ENCODE measurements at places on chromosomes 2 and 18. TPM values are rescaled to one million over a fixed set of nuclear protein-coding genes. Genes with fewer than 3 reads are reported as not detected.
A peak's percentile ranks its signal among the peaks of the same experiment; 100 is the strongest.

GRCh38 chr18:25230658-25231326 is 121.2 kb downstream of the ZNF521 start:
- peak; percentile 67 for ATAC-seq

- no peak for ATAC-seq
Measured at GRCh38 chr2:42906111-42906556, 113.8 kb upstream of the HAAO start.

DNA sequence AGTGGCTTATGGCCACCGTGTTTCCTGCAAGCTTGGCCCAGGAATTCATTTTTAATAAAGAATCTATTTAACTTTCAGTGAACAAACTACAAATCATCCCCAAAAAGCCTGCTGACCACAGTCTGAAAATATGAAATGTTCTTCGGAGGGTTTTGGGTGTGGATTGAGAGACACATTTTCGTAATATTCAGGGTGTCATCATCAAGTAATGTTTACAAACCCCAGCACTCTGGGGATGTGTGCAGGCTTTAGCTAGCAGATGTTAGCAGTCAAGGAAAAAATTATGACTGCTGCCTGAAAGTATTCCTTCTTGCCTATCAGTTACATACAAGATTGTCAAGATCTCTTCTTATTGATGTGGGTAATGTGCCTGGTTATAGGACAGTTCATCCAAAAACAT is 143.9 kb upstream of the FN1 start:
- no peak for ATAC-seq

GRCh38 chr2:217325816-217326215 is 466.0 kb upstream of the TNP1 start:
- no peak for ATAC-seq

- no peak for ATAC-seq
Measured at GRCh38 chr2:30765876-30766470, 41.3 kb downstream of the CAPN13 start.

DNA sequence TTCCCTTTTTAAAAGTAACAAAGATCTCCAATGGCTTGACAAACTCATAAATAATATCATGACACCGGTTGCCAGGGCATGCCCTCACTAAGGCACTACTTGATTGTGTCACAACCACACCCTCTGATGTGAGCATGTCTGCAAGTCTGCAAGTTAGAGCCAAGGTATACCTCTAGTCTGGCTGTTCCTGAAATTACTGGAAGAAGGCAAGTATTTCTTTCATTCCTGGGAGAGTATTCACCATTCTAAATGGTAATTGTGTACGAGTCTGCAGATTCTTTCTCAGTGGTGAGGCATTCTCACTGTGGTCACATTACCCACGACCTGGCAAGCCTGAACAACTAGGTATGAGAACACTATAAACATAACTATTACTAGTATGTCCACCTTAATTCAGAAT is 25.7 kb upstream of the RNU4ATAC start:
- peak; percentile 97 for ATAC-seq

DNA sequence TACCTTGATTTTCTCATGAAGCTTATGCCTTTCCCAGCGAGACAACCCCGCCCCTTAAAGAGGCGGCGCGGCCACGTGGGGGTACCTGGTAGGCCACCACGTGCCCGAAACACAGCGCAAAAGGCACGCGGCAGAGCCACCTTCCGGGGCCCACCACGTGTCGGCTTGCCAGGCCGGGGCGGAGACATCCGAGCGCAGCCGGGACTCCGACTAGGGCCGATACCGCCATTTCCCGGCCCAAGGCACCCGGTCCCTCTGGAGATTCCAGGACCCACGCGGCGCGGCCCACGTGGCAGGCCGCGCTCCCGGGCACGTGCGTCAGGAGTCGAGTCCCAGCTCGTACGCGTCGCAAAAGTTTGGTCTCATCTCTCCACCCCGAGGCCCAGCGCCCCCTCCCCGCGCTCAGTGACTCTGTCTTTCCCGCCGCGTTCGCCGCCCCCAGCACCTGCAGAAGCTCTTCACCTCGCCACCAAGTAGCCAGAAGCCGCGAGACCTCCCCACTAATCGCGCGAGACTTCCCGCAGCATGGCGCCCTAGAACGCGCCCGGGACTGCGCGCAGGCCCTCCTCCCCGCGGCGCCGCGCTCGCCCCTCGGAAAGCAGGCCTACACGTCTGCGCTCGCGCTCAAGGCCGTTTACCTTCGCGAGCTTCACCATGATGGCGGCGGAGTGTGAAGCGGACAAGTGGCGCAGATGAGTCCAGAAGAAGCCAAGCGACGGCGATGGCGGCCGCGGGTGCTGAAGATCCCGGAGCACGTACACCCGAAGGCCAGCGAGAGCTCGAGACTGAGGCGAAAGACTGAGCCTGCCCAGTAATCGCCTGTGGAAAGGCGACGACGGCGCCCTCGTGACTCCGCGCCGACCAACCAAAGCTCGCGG is at the start of gene NCL:
Gene NCL (minus strand): TSS at position 787 of the 878 bp plus-strand sequence. CDS start 131 bp downstream, at position 656.
- ATAC-seq = peak; percentile 72

- ATAC-seq = no peak
Measured at GRCh38 chr2:69168950-69169654, 156.1 kb downstream of the ANTXR1 start.

DNA sequence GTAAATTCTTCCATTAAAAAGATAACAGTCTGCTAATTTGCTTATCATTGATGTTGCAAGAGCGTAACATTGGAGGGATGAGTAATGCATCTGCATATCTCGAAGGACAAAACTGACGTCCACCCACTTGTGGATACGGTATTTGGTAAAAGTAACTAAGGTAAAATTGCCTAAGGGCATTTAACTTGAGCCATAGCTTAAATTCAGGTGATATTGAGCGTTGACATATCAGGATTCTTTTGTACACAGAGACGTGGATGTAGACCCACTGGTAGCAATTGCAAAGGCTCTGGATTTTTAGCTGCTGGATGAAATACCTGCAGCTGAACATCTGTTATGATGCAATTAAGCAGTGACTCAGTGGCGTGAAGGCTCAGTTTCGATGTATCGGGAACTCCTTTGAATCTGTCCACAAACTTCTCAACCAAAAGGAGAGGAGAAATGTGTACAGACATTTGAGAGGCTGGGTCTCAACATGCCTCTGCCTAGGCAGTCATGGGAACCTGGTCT is 119.3 kb downstream of the SPTBN1 start:
- ATAC-seq = peak; percentile 81

The GPR45 gene
- not detected for total RNA-seq

DNA sequence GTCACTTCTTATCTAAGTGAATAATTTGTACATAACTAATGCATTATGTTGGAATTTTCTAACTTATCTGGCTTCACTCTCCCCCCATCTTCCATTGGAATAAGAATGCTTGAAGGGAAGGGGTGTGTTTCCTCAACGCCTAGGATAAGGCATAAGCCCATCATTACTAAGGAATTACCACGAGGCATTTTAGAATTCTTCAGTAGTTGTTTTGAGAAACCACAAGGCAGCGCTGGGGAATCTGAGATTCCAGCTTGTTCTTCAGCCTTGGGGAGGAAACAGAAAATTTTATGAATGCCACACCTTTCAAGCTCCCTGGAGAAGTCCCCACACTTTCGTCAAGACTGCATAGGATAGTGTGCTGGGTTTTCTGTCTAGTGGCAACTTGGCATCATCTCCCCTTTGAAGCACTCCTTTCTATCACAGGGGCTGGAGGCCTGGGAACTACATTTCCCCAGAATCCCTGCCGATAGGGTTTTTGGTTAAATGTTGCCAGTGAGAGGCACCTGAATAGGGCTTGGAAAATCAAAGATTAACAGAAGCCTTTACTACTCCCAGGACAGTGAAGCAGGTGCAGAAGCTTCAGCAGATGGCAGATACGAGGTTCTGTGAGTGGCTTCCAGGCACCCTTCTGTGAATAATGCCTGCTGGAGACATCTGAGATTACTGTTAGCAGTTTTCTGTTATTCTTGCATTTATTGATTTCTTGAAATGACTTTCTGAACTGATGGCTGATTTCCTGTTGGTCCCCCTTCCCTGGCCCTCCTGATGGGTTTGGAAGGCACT is 192.7 kb upstream of the REV1 start:
- no peak for ATAC-seq

GRCh38 chr2:176997074-176997791 is 215.4 kb upstream of the HNRNPA3 start:
- ATAC-seq = peak; percentile 65

DNA sequence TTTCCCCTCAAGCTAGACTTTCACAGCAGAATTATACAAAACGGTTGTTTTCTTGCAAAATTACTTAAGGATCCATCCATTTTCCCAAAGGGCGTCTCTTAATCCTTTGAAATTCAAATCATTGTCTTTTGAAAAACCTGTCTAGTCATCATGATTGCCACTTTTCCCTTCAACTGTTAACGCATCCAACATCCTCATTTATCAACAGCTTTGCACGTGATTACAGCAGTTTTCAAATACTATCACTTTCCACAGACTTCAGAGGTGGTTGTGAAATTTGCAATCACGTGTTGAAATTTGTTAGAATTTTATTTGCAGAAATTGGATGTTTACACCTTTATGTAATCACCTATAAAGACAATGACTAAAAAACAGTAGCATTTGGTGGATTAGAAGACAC is 304.4 kb upstream of the SLC39A10 start:
- no peak for ATAC-seq

DNA sequence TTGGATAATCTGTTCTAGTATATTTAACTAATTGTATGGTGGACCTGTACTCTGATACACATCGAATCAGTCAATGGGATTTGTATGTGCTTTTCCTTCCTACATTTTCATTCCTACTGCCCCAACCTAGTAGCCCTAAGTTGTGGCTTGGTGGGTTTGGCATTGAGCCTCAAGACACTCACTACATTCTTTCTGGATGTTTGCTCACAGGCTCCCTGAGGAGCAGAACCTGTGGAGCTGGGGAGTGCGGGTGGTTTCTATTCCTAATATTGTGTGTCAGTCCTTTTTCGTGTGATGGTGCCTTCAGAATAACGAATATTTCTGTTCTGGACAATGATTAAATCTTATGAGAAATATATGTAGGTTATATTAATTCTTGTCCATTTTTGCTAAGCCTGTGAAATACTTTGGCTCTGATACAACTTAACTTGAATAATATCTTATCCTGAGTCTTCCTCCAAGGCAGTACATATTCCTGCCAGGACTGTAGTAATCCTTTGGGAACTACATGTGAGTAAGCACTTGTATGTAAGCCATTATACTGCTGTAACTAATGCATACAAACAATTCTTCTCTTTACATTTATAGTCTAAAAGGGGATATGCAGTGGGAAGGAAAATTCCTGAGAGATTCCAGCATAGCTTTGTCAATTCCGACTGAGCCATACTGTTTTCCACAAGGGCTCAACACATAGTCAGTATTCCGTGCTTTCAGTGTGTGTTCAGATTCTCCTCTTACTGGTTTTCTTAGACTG is 150.6 kb downstream of the AGPS start:
- no peak for ATAC-seq

- peak; percentile 40 for ATAC-seq
Measured at GRCh38 chr2:46845542-46846486, 69.8 kb downstream of the MCFD2 start.

- peak; percentile 57 for ATAC-seq
Measured at GRCh38 chr2:100893392-100894104, 73.6 kb downstream of the NPAS2 start.

DNA sequence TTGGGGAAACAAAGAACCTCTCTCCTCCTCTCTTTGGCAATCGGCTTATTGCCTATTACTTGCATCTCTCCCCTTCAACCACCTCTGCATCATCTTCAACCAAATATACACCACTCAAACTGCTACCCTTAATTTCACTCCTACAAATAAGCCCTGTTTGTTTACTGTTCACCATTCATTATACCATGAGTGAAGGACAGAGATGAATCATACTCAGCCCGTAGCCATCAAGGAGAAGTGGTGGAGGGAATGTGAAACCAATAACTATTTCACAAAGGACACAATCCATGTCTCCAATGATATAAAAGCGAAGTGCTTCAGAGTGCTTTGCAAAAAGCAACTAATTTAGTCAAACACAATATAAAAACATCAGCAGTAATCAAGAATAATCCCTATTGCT is 76.8 kb downstream of the CACNB4 start:
- no peak for ATAC-seq

GRCh38 chr18:76757335-76757734 is 65.0 kb upstream of the ZNF236 start:
- no peak for ATAC-seq

The MBP gene
- total RNA-seq = 25.5 TPM

The LDLRAD4 gene
- 3.0 TPM for total RNA-seq

The STON1 gene
- total RNA-seq = 2.4 TPM

DNA sequence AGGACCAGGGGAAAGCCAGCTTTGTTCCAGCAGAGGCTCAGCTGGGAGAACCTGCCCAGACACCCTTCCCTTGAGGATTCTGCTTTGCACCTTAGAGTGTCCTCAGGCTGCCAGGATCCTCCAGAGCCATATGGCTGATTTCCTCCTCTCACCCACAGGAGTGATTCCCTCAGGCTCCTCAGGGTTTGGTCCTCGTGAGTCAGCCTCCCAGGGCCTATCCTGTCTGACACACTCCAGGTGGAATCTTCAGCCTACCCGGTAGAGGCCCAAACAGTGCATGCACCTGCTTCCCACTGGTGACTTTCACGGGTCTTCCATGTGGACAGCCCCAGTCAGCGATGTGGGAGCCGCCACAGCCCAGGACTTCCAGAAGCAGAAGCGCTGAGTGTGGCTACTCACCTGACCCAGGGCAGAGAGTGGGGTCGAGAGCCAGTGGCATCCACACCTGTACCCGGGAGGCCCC is 73.3 kb downstream of the TFCP2L1 start:
- peak; percentile 87 for ATAC-seq

The IRS1 gene
- 13.9 TPM for total RNA-seq

The PSMA8 gene
- total RNA-seq = not detected

GRCh38 chr2:162382278-162382677 is 38.3 kb downstream of the GCA start:
- ATAC-seq = no peak

- ATAC-seq = no peak
Measured at GRCh38 chr2:222442665-222443064, 18.3 kb downstream of the SGPP2 start.

DNA sequence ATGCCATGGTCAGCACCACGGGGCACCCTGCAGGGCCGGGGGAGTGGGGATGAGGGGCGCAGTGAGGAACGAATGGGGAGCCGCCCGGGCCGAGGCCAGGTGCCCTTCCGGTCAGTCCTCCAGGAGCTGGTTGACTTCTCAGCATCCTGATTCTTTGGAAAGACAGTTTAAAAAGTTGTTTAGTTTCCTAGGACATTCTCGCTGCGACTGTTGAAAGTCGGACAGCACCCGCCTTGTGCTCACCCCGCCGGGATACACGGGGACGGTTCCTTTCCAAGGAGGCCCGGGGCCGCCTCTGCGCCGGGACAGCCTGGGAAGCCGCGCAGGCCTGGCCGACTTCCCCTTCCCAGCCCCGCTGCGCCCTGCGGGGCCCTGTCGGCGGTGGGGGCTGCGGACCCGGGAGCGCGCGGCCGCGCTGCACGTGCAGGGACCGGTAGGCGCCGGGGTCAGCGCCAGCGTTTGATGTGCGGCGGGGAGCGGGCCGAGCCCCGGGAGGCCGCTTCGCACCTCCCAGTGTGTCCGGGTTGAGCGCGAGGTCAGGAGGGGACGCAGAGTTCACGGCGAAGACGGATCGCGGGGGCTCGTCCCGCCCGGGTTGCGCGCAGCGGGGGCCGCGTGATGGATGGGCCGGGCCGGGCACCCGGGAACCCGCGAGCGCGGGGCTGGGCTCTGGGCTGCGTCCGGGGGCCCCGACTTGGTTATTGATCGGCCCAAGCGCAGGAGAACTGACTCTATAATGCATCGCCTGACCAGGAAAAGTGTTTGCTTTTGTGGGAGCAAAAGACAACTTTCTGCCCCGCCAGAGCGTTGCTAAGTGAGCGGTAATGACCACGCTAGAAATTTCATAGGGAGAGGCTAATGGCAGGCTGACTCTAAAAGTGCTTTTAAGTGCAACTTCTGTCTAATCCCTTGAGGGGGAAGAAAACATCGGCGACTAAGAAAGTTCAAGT is 28.0 kb upstream of the SMIM21 start:
- peak; percentile 33 for ATAC-seq

The NLRC4 gene
- total RNA-seq = 0.08 TPM

The TOGARAM2 gene
- 0.16 TPM for total RNA-seq

Data from esophagus mucosa (tissue), 1 donor.